ENCODE measurements at places on chromosomes 5 and 9.

GRCh38 chr9:115746496-115746895 is 407.1 kb upstream of the PAPPA start:
- DNase-seq = no peak

GRCh38 chr9:19931098-19931890 is 142.5 kb upstream of the SLC24A2 start:
- DNase-seq = no peak

GRCh38 chr5:135571902-135572301 is 6.9 kb downstream of the CXCL14 start:
- DNase-seq = no peak

GRCh38 chr5:159058716-159059636 is 40.7 kb downstream of the EBF1 start:
- no peak for DNase-seq

DNA sequence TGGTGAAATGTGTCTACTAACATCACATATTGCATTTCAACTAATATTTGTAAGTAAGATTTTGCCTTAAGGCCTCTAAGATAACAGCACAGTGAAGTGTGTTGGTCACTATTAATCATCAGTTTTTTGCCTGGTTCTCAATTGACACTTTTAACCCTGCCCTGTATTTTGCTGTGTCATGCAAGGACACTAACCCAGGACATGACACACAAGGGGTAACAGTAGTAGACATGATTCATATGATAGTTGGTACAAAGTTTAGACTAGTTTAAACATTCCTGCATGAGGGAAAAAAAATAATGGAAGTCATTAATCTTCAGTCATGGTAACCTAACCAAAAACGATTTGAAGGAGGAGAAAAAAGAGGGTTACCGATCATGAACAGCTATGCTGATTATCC is 207.0 kb downstream of the DEPDC1B start:
- no peak for DNase-seq

GRCh38 chr9:107712390-107712789 is 222.8 kb upstream of the KLF4 start:
- no peak for DNase-seq

DNA sequence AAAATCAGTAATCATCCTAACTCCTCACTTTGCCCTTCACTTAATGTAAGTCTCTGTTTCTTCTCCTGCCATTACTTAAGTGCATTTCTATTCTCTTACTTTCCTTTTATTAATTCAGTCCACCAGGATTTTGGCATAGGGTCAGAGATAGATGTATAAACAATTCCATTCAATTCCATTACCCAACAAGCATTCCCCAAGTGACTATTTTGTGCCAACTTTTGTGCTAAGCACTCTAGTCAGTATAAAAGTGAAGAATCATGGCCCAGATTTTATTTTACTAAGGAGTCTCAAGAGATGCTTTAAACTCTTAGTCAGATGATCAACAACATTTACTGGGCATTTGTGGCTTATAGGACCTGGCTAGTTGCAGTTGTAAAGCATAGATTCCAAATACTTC is 159.3 kb downstream of the DMAC1 start:
- DNase-seq = no peak

DNA sequence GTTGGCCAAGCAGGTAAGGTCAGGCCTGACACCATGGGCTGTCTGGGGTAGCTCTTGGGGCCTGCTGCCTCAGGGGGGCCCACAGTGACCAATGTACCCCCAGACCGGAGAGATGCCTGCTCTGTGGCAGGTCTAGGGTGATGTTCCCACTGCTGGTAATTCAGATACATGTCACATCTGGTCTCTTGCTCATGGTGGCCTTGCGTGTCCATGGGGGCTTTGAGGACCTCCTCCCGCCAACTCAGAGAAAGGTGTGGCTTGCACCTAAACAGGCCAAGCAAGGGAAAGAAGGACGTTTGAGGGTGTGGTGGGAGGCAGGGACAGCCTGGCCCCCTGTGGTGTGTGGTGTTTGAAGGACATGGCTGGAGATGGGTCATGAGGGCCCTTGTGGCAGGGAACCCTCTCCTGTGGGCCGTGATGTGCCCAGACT is 75.2 kb downstream of the PHF2 start:
- no peak for DNase-seq

- no peak for DNase-seq
Observed at GRCh38 chr5:72956324-72957140, 691 bp downstream of the FCHO2 start.
